Kidney glomerular epithelial cell (primary cell): ENCODE measurements at places on chromosomes 7 and 10.

- no peak for DNase-seq
Observed at GRCh38 chr10:51510231-51510630, 189.2 kb downstream of the CSTF2T start.

- DNase-seq = no peak
Observed at GRCh38 chr10:11145495-11145855, 127.8 kb downstream of the CELF2 start.

- DNase-seq = no peak
Observed at GRCh38 chr10:99849057-99849456, 66.6 kb downstream of the ABCC2 start.

GRCh38 chr7:52958621-52959140 lies 76.8 kb upstream of the POM121L12 start:
- DNase-seq = no peak

GRCh38 chr10:124126145-124126982 lies 33.0 kb upstream of the CHST15 start:
- DNase-seq = no peak

DNA sequence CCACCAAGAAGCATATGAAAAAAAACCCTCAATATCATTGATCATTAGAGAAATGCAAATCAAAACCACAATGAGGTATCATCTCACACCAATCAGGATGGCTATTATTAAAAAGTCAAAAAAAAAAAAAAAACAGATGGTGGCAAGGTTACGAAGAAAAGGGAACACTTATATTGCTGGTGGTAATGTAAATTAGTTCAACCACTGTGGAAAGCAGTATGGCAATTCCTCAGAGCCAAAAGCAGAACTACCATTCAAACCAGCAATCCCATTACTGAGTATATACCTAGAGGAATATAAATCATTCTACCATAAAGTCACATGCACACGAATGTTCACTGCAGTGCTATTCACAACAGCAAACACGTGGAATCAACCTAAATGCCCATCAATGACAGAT lies 46.0 kb downstream of the CNOT4 start:
- DNase-seq = no peak

GRCh38 chr7:73786588-73786987 lies 16.5 kb upstream of the CLDN3 start:
- no peak for DNase-seq

DNA sequence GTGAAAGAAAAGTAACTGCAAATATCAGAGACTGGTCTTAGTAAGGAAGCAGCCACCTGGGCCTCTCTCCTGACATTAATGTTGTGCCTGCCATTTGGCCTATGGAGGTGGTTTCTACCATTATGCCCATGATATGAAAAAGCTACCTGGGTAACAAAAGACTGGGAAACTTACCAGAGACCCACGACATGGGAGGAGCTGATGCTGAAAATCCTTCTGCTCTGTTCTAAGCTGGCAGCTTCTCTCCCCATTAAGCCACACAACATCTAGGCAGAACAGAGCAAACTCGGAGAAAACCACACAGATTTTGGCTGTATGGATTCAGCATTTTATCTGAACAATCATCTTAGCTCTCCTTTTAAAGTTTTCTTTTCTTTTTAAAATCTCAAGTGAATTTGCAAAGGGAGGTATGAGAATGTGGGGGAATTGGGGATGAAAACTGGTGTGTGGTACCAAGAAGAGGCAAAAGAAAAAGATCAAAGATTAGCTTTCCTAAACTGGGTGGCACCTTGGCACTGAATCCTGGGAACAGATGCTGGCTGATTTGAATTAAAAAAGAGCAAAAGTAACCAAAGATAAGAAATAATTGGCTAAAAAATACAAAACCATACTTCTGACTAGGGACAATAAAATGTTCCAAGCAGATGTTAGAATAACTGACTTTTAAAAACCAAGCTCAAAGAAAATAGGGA lies 128.6 kb upstream of the ANKRD1 start:
- no peak for DNase-seq

DNA sequence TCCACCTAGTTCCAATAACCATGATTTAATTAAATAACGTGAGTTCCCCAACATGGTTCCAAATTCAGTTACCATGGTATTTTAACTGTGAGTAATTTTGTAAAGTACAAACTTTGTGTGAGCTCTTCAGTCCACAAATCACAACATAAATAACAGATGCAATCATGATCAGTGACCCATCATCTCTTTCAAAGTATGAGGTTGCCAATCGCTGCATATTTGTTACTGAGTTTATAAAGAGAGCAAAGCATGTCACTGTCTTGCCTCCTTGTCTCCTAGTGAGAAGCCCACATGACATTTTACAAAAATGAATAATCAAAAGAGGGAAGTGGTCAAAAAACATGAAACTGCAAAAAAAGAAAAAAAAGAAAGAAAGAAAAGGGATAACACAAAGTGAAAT lies 69.1 kb upstream of the PDSS1 start:
- DNase-seq = no peak

- DNase-seq = no peak
Observed at GRCh38 chr10:49207936-49208487, 19.8 kb upstream of the TMEM273 start.

DNA sequence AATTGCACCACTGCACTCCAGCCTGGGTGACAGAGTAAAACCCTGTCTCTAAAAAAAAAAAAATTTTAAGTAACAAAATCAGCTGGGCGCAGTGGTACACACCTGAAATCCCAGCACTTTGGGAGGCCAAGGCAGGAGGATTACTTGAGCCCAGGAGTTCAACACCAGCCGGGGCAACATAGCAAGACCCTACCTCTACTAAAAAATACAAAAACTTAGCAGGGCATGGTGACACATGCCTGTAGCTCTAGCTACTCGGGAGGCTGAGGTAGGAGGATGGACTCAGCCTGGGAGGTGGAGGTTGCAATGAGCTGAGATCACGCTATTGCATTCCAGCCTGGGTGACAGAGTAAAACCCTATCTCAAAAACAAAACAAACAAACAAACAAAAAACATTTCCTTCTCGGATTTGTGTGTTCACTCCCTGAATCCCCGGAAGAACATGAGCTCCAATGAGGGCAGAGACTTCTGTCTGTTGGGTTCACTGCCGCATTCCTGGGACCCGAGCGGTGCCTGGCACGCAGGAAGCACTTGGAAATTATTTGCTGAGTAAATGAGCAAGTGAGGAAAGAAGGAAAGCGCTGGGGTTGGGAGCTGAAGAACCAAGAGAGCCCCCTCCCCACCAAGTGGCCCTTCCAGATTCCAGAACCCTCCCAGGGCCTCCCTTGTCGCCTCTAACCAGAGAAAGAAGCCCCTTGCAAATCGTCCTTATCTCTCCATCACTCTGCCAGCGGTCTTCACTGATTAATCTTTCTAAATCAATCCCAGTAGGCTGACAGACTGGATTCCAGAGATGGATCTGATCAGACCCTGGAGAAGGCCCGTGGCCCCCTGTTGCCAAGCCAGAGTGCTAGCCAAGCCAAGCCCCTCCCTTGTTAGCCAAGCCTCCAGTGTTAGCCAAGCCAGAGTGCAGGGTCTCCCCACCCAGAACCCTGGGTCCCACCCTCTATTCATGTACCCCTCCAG lies 6.2 kb downstream of the TNRC18 start:
- DNase-seq = peak; percentile 60

GRCh38 chr7:26858735-26859134 lies 5.7 kb downstream of the SKAP2 start:
- DNase-seq = no peak
